ENCODE measurements at places on chromosomes 5 and 9.

DNA sequence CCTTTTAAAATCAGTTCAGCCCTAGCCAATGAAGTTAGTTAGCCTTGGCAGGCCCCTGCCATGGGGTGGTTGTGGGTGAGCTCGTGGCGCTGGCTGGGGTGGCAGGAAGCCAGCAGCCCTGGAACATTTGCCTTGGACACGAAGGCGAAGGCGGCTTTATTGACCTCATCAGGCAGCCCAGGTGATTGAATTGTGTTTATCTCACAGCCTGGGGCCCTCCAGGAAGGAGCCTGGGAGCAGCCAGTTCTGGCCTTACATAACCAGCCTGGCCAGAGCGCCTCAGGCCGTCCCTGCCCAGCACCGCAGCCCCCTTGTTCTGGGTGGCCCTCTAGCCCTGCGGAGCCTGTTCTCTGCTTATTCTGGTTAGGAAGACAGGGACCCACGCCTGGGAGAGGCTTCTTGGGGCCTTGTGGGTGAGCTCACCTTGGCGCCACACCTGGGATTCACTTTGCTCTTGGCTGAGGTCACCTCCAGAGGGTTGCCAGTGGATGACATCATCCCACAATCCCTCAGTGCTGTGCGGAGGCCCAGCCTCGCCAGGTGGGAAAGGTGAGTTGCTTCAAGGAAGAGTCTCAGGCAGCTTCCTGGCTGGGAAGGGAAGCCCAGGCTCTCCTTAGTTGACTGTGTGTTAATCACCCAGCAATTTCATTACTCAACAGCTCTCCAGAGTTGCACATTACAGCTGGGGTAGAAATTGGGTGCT, 54.4 kb upstream of the RPL26L1 start:
- peak; percentile 7 for ATAC-seq

GRCh38 chr9:35923927-35924763, 14.9 kb downstream of the SPAAR start:
- peak; percentile 92 for ATAC-seq

- ATAC-seq: peak; percentile 25
These were observed 2.4 kb upstream of the DMRT2 start for GRCh38 chr9:1047591-1048230.

GRCh38 chr5:67496051-67496450, 299.5 kb upstream of the CD180 start:
- no peak for ATAC-seq

- no peak for ATAC-seq
These were observed 150.5 kb upstream of the CDKN2B start for GRCh38 chr9:22159586-22159985.

DNA sequence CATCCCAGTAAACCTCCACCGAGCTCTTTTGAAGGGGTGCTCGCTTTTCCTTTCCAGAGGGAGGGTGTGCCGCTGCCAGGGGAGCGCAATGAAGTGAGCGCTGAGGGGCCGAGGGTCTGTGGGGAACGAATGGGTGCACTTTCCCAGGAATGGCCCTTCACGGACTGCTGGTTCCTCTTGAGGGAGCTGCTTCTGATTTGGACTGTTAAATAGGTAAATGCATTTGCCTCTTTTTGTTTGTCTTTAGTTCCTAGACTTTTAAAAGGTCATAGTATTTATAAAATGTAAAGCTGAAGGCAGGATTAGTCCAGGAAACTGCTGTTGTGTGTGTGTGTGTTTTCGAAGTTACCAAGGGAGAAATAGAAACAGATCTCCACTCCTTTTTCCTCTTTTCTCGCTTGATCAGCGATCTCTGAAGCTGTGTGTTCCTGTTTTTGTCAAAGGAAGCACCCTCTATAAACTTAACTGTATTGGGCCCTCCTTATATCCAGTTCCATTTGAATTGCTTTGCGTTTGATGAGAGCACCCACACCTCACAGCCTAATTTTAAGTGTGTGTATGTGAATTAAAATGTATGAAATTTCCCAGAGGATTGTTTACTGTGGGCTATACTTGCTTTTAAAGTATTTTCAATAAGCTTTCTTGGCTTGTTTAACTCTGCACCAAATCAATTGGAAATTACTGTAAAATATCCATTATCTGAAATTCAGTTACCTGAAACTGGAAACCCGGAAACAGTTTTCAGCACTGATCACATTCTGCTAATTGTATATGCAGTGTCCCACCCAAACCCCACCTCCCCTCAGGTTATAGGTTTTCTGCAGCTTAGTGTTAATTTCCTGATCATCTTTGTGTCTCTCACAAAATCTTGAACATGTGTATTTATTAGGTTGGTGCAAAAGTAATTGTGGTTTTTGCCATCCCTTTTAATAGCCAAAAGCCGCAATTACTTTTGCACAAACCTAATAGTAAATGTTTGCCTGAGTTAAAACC, 966 bp downstream of the SNX2 start:
- ATAC-seq: peak; percentile 65

DNA sequence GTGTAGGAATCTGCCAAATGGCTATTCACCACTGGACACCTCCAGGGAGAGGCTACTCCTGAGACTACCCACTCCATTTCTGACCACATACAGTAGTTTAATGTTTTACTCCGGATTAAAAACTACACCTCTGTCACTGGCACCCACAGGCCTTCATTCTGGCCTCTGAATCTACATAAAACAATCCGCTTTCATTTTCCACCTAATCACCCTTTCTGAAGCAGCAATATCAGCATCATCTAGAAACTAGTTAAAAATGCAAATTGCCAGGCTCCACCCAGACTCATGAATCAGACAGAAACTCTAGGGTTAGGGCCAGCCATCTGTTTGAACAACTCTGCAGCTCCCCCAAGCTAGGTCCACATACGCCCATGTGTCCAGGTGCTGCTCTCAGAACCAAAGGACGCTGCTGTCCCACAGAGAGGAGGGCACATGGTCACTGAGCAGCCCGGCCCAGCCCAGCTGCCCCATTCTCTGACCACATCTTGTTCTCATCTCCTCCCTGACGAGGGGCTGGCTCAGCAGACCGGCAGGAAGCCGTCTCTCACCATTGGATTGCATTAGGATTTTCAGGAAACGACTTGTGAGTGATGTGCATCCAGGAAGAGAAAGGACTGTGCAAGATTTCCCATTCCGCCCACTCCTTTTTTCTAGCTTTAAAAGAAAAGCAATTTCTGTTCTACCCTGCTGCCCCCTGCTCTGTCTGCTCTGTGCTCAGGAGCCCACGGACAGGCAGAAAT, 34.7 kb downstream of the ADAM19 start:
- peak; percentile 87 for ATAC-seq

All from SK-N-SH treated with all-trans-retinoic acid at 6 μM for 48 hours (cell line).